Fibroblast of mammary gland (primary cell): ENCODE measurements at places on chromosomes 5 and 9.

DNA sequence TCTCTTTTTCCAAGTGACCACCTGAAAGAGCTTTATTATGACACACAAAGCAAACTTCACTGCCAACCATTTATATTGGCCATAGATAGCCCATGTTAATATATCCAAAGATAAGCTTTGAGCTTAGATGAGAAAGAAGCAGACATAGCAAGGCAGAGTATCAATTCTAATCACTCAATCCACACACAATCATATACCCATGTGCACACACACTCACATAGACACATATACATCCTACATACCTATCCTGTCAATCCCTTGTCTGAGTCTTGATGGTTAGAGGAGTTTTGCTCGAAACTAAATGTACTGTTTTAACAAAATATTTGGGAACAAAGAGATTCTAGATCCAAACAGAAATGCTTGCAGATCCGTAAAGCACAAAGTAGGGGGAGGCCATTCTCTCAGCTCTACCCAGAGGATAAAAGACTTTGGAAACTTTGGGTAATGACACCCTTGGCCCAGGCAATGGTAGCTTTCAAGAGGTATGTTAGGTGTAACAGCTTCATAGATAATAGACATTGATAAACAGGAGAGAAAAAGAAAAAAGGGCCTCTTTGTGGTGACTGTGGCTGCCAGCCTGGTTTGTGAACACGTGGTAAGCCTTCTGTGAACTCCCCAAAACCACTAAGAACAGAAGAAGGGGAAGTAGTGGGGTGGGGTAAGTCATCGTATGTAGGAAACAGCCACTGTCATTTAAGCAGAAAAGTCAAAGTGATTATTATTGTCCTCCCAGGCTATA lies 121.6 kb downstream of the TLR4 start:
- DNase-seq: no peak

GRCh38 chr5:157718519-157718918 lies 12.7 kb upstream of the THG1L start:
- peak; percentile 78 for DNase-seq

DNA sequence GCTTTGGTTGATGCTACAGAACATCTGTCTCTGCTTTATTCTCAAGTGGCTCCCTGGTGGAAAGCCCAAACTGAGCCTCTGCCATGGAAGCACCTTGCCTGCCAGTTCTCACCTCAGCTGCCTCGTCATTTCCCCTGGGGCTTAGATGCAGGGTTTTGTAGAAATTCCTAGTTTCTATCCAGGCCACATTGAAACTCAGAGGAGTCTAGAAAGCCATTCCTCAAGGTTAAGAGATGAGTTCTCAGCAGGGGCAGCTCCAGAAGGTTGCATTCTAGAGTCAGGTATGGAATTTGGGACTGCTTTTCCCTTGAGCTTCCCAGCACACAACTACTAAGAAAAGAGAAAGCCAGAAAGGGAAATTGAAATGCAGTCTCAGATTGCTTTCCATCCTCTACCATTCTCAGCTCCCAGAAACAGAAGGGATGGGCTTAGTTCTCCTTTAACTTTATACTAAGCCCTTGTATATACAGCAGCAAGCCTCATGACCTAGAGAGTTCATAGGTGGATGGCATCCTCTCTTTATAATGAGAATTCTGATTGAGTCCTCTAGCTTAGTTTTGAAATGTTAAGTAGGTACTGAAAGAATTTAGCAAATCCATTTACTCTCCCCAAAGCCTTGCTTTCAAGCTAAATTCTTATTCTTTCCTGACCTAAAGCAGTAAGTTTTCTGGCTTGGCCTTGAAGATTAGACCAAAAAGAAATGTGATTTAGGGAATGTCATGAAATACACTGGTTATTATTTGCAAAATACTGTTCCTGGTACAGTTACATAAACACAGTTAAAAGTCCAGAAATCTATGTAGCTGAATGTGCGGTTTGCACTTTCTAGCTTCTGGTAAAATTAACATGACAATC lies 66.0 kb upstream of the MEF2C start:
- no peak for DNase-seq

GRCh38 chr9:109743696-109744095 lies 36.3 kb upstream of the PALM2AKAP2 start:
- no peak for DNase-seq

DNA sequence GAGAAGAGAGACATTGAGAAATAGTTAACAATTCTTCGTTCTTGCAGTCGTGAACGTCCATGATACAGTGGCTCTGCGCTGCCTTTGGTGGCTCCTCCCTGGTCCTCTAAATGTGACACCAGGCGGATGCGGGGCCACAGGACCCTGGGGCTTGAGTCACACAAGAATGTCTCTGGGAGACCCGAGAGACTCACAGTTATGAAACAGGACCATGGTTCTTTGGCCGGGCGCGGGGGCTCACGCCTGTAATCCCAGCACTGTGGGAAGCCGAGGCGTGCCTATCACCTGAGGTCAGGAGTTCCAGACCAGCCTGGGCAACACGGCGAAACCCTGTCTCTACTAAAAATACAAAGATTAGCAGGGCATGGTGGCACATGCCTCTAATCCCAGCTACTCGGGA lies 767 bp upstream of the ZDHHC11 start:
- DNase-seq: no peak

DNA sequence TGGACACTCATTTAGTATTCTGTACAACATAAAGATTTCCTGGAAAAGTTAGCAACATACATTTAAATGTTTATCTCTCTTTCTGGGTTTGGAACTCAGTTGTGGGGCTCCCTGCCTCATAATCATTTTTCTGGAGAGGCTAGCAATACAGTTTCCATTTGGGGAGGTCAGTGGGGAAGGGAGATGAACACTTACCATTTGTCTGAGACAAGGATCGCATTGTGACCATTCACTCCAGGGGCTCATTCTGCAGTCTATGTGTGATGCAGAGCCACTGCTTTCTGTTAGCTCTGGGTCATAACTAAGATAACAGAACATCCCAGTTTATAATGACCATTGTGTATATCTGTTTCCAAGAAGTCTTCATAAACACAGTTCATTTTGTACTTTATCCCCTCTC lies 22.4 kb downstream of the C9 start:
- no peak for DNase-seq

DNA sequence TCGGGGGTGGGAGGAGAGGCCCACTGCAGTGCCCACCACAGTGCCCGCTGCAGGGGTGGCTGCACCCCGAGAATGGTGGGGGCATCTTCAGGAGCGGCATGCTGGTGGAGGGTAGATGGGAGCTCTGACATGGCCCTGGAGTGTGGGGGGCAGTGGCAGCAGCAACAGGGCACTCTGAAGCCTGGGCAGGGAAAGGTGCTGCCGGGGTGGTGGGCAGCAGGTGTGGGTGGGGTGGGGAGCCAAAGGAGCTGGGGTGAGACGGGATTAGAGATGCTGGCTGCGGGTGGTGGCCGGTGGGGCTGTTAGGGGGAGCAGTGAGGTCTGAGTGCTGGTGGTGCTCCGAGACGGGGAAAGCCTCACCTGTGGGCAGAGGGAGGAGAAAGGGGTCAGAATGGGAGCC lies 18.0 kb downstream of the FAM193B start:
- DNase-seq: no peak

DNA sequence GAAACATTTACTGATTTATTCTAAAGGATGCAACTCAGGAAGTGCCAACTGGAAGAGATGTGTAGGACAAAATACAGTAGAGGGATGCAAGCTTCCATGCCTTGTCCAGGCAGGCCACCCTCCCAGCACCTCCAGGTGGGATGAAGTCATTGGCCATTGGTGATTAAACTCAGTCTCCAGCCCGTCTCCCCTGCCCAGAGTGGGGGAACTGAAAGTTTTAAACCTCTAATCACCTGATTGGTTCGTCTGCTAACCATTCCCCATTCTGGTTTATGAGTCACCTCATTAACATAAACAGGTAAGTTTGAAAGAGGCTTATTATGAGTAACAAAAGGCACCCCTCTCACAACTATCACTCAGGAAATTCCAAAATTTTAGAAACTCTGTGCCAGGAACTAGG lies 8.1 kb downstream of the TNFAIP8 start:
- no peak for DNase-seq

DNA sequence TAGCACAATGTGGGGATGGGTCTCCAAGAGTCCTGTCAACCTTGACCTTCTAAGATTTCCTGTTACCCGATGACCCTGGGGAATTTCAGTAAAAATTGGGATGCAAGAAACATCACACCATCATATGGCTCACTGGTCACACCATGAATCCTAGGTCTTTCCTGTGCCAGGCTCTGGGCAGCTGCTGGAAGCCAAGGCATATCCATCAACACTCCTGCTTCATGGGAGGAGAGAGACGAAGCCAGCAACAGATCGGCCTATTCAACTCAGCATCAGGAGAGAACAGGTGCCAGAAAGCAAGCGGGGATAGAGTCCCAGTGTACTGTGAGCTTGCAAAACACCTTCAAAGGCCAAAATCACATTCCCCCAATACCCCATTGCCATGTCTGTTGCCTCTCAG lies 6.5 kb upstream of the NEK6 start:
- DNase-seq: no peak

GRCh38 chr5:94360382-94361130 lies 257.8 kb downstream of the KIAA0825 start:
- no peak for DNase-seq

- DNase-seq: no peak
Measured at GRCh38 chr5:168693883-168694282, 114.7 kb upstream of the PANK3 start.

DNA sequence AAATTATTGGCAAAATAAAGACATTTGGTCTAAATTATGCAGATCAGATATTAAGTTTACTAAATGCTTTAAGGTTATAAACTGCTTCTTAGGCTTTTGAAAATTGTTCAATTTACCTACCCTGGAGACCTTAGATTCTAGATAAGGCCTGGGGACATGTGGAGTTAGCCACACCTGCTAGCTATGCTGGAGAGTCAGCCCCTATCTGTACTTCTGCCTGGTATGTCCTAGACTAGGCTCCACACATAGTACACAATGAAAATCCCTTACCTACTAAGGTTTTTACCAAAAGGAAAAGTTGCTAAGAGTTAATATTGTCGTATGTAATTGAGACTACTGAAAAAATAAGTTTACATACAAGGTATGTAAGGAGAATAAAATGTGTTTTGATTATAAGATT lies 49.8 kb upstream of the DMAC1 start:
- DNase-seq: no peak

- no peak for DNase-seq
Measured at GRCh38 chr5:172486451-172486850, 32.1 kb upstream of the SH3PXD2B start.

- no peak for DNase-seq
Measured at GRCh38 chr9:91065231-91066041, 263.8 kb downstream of the SYK start.

- DNase-seq: no peak
Measured at GRCh38 chr5:9239626-9240025, 306.2 kb downstream of the SEMA5A start.

GRCh38 chr5:128264564-128265360 lies 181.2 kb downstream of the SLC12A2 start:
- DNase-seq: no peak

DNA sequence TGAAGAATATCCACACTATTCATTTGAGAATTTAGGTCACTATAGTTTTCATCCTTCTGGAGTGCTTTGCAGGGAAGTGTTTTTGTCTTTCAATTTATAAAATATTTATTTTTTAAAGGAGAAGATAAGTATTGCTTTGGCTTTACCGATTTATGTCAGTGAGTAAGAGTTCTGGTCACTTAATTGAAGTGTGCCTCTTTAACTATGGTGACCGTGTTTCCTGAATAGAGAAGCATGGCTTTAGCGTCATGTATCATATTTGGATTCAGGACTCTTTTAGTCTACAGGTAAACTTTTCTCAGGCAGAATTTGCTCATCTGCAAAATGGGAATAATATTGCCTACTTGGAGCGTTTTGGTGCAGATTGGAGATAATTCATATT lies 902 bp downstream of the BDP1 start:
- peak; percentile 5 for DNase-seq

GRCh38 chr5:159620853-159621540 lies 290.7 kb upstream of the IL12B start:
- DNase-seq: no peak
